HEK293T (cell line): ENCODE measurements at places on chromosomes 5 and 9.
A peak's percentile ranks its signal among the peaks of the same experiment; 100 is the strongest.

GRCh38 chr9:32533336-32533735 lies 7.3 kb upstream of the RIGI start:
- DNase-seq: no peak

- no peak for DNase-seq
Observed at GRCh38 chr5:96243862-96244261, 189.2 kb downstream of the PCSK1 start.

GRCh38 chr9:121303456-121304451 lies 35.8 kb downstream of the GSN start:
- DNase-seq: no peak

DNA sequence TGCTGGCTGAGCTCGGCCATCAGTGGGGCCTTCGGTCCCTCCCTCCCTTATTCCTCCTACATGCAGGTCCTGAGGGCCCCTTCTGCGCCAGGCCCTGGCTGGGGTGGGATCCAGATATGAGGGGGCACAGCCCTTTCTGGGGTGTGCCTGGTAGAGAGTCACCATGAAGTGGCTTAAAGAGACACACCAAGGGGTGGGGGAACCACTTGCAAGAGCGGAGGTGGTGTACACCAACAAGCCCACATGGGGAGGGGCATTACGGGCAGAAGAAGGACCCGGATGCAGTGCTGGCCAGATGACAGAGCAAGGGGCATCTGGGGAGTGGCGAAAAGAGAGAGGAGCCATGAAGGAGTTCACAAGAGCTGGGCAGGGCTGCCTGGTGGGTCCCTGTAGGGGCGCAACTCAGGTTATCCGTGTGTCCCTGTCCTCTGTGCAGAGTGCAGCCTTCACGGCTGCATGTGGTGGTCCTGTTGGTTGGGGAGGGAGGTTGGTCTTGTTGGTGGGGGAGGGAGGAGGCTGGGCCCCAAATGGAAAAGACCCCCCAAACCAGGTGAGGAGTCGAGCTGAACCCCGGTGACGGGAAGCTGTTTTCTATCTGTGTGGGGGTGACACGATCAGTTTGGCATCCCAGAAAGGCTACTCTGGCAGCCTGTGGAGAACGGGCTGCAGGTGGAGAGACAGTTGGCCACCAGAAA lies 158.1 kb downstream of the DAB2IP start:
- DNase-seq: no peak

- DNase-seq: no peak
Observed at GRCh38 chr9:33437898-33438297, 9.5 kb downstream of the AQP3 start.

DNA sequence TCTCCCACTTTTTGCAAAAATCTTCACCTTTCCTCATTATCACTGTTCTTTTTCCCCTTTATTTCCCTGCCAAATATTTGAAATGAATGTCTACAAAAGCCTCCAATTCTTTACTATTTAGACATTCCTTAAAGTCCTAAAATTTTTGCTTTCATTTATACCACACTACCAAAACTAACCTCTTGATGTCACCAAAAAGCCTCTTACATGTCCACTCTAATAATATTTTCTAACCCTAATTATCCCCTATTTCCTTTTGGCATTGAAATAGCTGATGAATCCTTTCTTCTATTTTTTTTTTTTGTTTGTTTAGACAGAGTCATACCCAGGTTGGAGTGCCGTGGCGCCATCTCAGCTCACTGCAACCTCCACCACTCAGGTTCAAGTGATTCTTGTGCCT lies 32.3 kb upstream of the NRG2 start:
- no peak for DNase-seq

GRCh38 chr9:133523106-133523505 lies 1.7 kb downstream of the MYMK start:
- DNase-seq: no peak

GRCh38 chr5:139181835-139182452 lies 16.2 kb downstream of the SIL1 start:
- no peak for DNase-seq

DNA sequence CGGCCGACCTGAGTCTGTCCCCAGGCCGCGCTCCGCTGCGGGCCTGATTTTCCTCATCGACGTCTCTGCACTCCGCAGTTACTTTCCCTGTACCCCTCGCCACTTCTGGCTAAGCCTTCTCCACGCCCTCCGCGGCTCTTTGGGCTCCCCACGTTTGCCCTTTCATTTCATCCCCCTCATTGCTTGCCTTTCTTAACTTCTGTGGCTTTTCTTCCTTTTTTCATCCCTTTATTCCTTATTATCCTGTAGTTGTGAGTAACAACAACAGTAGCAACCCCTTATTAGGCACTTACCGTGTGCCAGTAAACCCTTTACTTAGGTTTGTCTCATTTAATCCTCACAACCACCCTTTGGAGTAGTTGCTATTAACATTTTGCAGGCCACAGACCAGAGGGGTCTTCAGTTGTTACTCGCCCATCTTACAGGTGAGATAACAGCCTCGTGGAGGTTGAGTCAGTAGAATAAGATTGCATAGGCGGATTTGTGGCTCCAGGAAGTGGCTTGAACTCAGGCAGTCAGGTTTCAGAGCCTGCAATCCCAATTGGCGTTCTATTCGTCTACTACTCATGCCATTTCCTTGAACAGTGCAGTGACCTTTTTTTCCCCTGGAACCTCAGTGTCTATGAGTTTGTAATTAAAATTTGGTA lies 724 bp downstream of the TCERG1 start:
- no peak for DNase-seq

DNA sequence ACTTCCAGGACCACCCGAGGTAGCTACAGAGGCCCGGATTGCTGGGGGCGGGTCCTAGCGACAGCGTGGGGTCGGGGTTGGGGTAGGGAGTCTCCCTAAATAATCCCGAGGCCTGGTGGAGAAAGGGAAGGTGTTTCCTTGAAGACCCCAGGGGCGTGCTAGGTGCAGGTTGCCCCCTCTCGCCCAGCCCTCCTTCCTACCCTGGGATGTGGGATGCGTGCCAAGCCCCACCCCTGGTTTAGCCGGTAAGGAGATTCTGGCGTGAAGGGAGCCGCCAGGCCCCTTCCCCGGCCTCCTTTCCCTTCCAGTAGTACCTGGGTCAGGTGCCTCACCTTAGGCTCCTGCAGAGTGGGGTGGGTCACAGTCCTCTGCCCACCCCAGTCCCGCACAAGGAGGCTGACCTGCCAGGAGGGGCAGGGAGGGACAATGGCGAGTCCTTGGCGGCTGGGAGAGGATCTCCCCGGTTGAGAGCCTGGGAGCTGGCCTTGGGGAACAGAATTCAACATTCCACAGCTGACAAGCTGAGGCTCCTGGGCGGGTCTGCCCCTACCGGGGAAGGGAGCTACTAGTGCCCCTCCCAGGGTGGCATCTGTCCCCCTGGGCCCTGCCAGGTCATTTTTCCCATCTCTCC lies 674 bp downstream of the TSPAN17 start:
- peak; percentile 61 for DNase-seq

DNA sequence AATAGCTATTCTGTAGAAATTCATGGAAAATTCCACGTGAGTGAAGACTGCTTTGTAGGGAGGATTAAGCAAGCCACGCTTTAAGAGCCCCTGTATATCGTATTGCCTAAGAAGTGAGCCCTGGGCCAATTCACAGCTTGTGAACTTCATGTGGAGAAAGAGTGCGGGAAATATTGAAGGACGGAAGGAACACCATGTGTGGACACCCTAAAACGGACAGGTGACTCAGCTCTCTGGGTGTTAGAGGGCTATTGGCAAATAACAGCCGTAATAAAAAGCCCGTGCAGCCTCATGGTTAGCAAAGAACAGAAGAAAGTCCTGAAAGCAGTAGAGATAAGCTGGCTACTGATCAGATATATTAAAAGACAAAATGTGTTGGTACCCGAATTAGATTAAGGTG lies 26.4 kb downstream of the ZNF366 start:
- DNase-seq: no peak

DNA sequence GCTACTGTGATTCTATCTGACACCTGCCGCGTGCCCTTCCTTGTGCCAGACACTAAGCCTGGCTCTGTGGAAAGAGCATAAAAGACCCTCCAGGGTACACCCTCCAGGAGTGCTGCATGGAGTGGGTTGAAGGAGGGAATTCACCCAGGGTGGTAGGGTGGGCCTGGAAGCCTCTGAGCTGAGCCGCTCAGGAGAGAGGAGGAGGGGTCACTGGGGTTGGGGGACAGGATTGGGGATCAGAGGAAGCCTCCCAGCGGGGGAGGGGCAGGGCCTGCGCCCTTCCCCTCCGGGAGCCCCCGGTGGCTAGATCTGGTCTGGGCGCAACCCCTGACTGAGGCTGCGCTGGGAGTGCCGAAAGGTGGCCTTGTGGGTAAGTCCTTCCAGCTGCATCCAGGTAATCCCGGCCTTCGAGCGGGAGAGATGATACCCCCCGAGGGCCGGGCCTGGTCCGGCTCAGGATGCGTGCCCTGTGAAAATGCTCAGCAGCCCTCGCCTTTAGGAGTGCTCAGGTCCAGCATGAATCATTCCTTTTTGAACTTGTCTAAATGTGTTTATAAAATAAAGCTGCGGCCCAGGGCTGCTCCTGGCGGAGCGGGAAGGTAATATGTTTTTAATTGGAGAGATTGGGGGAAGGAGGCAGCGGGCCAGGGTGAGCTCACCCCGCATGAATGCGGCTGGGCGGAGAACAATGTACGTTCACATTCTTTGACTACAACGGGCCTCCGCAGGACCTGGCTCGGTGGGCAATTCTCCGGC lies 118.1 kb upstream of the SMIM23 start:
- DNase-seq: no peak

DNA sequence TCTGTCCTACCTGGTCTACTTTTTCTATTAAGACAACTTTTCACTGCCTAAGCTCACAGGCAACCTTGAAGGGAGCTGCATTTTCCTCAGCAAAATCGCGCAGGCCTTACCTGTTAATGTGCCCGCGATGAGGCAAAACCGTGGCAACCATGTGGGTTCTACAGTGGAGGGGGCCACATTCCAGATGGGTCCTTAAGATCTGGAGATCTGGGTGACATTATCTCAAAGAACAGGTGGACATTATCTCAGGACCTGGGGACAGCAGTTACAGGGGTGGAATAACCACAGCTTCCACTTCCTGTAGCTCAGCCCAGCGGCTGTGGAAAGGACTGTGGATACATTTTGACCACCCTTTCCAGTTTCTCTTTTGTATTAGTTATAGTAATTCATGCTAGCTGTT lies 112.8 kb upstream of the PTCH1 start:
- no peak for DNase-seq

GRCh38 chr5:37248970-37249814 lies at the start of gene CPLANE1:
CPLANE1 (minus strand) TSS chr5:37249376; CDS start chr5:37247698, 1,678 bp downstream.
- peak; percentile 79 for DNase-seq

GRCh38 chr5:16906255-16906654 lies 29.8 kb downstream of the MYO10 start:
- DNase-seq: no peak

DNA sequence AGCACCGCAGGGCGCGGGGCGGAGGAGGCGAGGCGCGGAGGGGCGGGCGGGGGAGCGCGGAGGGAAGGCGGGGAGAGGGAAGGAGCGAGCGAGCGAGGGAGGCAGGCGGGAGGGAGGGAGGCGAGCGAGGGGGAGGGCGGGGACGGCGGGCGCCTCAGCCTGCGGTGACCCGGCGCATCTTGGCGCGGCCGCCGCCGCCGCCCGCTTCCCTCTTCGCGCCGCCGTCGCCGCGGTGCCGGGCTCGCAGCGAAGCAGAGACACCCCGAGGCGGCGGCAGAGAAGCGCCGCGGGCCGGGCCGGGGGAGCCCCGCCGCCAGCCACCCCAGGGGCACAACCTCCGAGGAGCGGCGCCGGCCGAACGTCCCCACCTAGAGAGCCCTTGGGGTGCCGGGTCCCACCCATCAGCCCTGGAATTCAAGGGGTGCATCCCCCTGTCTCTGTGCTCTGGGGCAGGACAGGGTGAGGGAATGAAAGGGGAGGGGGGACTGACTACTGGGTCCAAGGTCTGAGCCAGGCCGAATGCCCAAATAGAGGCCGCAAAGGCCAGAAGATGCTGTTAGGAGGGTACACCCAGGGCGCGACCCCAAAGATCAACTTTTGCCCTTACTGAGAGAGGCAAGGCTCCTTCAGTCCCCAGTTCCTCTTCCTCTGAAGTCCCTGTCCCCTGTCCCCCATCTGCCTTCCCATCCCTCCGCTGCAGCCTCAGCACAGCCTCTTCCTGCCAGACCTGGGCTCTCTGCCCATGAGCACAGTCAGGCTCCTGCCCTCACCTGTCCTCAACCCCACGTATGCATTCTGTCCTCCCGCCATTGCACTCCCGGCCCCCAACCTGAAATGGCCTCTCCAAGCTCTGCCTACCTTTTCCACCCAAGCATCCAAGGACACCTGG lies at the start of gene ADAMTS2:
ADAMTS2 (minus strand) TSS at position 29 of the 889 bp plus-strand sequence. CDS start 133 bp downstream, outside the sequence.
- peak; percentile 59 for DNase-seq

GRCh38 chr5:32394981-32395380 lies 49.6 kb downstream of the ZFR start:
- DNase-seq: no peak

- DNase-seq: no peak
Observed at GRCh38 chr5:89573345-89573744, 690.4 kb upstream of the MEF2C start.

GRCh38 chr9:70477146-70477745 lies 62.8 kb upstream of the KLF9 start:
- no peak for DNase-seq

DNA sequence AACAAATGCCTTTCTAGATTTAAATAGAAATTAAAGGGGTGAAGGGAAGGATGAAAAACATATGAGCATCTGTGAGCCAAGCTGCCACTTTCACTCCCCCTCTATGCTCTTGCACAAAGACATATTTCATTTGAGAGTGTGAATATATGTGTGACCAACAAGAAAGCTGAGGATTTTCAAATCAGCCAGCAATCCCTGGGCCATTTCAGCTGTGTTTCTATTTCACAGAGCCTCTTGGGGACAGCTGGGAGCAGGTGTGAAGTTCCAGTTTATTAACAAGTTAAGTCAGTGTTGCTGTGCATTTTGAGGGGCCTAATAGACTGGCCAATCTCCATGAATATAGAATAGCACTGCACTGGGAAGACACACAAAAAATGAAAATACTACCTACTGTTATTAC lies 248.7 kb upstream of the RGMB start:
- no peak for DNase-seq

GRCh38 chr5:149798466-149798865 lies 68.4 kb downstream of the PPARGC1B start:
- no peak for DNase-seq

- peak; percentile 17 for DNase-seq
Observed at GRCh38 chr9:28774433-28775235, 1201.4 kb upstream of the C9orf72 start.

GRCh38 chr5:139848508-139849100 lies 53.0 kb downstream of the PSD2 start:
- no peak for DNase-seq

DNA sequence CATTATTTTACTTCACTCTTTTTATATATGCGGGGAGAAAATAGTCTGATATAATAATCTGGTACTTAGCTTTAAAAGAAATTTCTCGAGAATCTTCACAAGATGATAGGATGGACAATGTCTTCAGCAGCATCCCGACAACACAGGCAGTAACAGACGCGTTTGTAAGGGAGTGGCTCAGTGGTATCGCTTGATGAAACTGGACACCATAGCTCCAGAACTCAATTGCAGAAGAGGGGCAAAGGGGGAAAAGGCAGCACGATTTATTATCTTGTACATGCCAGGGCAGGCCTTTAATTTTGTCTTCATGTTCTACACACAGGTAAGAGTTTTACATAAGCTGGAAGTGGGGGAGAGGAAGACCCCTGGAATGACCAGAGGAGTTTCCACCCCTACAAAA lies 15.7 kb downstream of the IL4 start:
- DNase-seq: no peak

GRCh38 chr5:88130211-88130815 lies 138.3 kb downstream of the TMEM161B start:
- DNase-seq: no peak

- DNase-seq: no peak
Observed at GRCh38 chr5:178291969-178292825, 59.6 kb upstream of the PHYKPL start.
